ENCODE measurements at places on chromosomes 5 and 9.

DNA sequence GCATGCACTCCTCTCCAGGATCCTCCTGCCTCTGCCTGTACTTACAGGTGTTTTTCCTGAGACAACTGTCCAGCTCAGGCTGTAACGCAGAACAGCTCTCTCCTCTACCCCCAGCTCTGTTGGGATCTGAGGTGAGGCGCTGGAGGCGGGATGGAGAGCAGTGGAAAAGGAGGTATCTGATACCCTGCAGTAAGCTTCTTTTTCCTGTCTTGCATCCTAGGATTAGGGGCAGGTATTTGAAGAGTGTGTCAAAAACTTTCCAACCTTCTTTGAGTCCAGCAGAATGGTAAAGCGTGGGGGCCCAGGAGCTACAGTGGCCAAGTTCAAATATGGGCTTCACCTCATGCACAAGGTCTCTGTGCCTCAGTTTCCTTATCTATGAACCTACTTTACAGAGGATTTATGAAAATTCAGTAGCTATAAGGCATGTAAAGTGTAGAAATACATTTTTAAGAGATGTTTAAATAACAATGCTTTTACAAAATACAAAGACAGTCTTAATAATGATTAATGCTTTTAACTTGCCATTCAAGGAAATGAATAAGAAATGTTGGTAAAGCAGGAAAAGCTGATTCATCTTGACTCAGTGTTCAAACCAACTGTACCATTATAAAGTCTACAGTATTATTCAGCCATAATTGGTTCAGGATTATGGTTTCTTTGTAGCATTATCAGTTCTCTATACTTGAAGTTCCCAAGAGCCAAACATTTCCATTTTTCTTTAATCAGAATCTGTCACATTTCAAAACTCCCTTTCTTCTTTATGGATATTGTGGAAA is 26.1 kb downstream of the MAP1B start:
- DNase-seq: no peak

GRCh38 chr5:174919351-174919750 is 195.0 kb downstream of the MSX2 start:
- no peak for DNase-seq

- DNase-seq: no peak
Observed at GRCh38 chr9:123798195-123798594, 131.7 kb downstream of the DENND1A start.

GRCh38 chr9:105223544-105224140 is 20.8 kb upstream of the SLC44A1 start:
- no peak for DNase-seq

All from stimulated activated CD4-positive, alpha-beta T cell treated with anti-CD3 and anti-CD28 coated beads, TNF-alpha, amount 100 ng/mL, for 48 hours (primary cell).